Stimulated activated CD8-positive, alpha-beta memory T cell treated with anti-CD3 and anti-CD28 coated beads, Interleukin-2, amount 100 ng/mL, for 1 hour (primary cell): ENCODE measurements at places on chromosomes 1 and 21.

- DNase-seq = no peak
These were observed 267.9 kb downstream of the HHAT start for GRCh38 chr1:210596641-210597040.

- no peak for DNase-seq
These were observed 21.0 kb downstream of the EXO1 start for GRCh38 chr1:241869022-241869421.

DNA sequence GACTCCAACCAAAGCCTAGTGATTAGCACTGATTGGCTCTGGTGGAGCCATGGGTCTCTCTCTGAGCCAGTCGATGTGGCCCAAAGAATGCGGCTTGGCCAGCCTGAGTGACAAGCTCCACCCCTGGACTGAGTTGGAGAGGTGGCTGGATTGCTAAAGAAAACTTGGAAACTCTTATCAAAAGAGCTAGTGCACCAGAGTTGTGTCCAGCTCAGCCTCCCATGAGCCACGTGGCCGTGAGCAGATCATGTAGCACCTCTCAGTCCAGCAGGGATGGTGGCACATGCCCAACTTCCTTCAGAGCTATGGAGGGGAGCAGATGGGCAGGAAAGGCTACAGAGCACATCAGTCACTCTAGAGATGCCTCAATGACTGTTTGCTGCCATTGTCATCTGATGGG, 142.8 kb upstream of the VAMP3 start:
- DNase-seq = no peak

- DNase-seq = no peak
These were observed 488.0 kb downstream of the LMO4 start for GRCh38 chr1:87816646-87817045.

- DNase-seq = no peak
These were observed 65.7 kb downstream of the LRRC8C start for GRCh38 chr1:89698624-89699023.

- no peak for DNase-seq
These were observed 167.1 kb downstream of the ZBTB18 start for GRCh38 chr1:244218220-244218619.

DNA sequence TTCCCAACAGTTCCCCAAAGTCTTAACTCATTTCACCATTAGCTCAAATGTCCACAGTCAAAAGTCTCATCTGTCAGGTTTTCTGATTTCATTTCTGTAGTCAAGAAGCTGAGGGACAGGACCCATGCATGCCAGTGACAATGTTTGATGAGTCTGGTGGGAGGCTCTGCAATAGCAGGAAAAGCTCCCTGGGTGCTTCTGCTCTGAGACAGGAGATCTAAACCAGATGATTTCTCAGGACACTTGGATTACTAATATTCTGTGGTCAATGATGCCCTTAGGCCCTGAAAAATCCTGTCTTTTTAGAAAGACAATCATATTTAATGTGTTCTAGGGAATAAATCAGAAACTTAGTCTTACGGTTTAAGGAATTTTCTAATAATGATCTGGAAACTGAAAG, 56.4 kb downstream of the PCBP3 start:
- DNase-seq = no peak

GRCh38 chr1:160375788-160376524, 9.1 kb downstream of the NHLH1 start:
- DNase-seq = no peak

- DNase-seq = no peak
These were observed 90.9 kb upstream of the DIRAS3 start for GRCh38 chr1:68141071-68142021.

DNA sequence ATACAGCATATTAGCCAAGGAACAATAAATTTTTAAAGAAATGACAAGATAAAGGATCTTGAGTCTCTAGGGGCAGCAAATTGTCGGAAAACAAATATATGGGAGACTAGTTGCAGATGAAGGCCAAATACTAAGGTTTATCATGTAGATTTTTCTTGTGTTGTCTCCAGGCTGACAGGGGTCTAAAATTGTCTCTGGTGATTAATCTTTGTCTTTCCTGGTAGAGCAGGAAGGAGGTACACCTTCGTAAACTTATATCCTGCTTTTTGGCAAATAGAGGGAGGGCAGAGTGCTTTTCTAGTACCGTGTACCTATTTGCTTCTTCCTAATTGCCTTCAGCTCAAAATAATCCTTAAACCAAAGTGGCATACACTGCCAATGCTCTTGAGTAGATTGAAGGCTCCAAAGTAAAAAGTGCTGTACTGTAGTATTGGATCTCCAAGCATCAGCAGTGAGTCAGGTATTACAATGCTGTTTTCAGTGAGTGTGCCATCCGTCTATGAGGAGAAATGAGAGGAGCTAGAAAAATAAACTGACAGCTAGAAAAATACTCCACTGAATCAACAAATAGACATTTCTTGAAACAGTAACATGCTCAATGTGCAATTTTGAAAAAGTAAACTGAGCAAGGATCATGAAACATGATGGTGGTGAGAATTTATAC, 1.8 kb upstream of the LEPR start:
- DNase-seq = no peak

- no peak for DNase-seq
These were observed 181.4 kb upstream of the KIAA0040 start for GRCh38 chr1:175373786-175374623.

DNA sequence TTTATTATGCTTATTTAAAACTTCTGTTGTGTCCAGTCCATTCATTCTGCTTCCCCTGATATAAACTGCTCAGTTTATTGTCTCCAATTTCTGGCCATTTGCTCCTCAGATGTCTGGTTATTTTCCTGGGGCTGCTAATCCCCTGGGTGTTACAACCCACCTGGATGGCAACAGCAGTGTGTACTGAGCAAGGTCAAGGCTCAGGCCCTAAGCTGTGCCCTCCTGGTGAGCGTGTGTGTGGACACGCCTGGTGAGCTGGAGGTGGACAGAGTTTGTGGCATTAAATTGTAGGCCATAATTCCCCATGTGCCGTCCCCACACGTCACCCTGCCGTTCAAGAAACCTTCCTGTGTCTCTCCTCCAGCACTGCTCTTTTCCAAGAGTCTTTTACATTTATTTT, 18.1 kb upstream of the KIF1B start:
- no peak for DNase-seq

- DNase-seq = no peak
These were observed 106.4 kb downstream of the RHOU start for GRCh38 chr1:228841632-228842031.

- DNase-seq = no peak
These were observed 6.6 kb upstream of the MIIP start for GRCh38 chr1:12012560-12013316.

- no peak for DNase-seq
These were observed 56.1 kb upstream of the SH3GLB1 start for GRCh38 chr1:86648255-86648654.

DNA sequence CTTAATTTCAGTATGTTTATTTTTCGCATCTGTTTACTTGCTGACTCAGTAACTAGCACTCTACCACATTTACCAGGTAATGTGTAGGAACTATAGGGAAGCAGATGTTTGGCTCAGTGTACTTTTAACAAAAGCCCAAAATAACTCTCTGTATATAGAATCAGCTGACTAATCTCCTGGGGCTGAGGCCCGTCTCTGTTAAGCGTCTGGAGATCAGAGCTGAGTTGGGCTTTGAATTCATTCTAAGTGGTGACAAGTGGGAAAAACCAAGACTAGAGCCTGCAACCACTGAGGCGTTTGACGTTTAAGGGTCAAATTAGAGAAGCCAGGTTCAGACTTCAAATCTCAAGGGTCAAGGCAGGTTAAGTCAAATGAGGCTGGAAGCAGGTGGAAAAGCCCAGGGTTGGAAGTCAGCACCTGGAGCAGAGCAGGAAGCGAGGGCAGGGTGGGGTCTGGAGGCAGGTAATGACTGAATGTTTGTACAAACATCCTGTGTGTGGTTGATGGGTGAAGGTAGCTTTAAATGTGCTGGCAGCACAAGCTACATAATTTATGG, 56.8 kb upstream of the LYST start:
- DNase-seq = no peak

- DNase-seq = no peak
These were observed 71.5 kb upstream of the BCL10 start for GRCh38 chr1:85347908-85348307.

DNA sequence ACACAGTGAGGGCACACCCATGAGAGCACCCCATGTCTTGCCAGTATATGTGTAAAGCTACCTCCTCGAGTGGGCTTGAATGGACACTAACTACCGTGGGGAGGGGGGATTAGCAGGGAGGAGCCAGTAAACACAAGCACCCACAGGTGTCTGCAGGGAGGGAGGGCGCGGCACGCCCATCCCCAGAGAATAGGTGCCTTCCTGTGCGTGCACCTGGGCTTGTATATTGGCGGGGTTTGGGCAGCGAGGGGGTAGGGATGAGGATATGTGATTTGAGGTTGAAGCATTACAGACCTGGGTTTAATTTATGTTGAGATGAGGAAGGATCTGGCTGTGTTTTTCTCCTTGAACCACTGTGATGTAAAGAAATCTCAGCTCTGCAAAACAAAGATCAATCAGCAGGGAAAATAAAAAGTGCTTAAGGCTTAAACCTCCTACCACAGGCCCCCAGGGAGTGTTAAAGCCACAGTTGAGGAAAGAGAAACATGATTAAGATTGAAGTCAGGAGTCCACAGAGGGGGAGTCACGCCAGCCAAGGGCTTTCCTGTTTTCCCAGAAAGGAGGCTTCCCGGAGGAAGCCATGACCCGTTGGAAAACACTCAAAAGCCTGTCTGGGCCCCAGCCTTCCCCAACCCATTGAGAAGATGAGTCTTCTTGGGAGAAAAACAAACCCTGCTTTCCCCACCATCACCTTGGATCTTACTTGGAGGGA, 80.0 kb downstream of the CAMK2N1 start:
- DNase-seq = no peak

DNA sequence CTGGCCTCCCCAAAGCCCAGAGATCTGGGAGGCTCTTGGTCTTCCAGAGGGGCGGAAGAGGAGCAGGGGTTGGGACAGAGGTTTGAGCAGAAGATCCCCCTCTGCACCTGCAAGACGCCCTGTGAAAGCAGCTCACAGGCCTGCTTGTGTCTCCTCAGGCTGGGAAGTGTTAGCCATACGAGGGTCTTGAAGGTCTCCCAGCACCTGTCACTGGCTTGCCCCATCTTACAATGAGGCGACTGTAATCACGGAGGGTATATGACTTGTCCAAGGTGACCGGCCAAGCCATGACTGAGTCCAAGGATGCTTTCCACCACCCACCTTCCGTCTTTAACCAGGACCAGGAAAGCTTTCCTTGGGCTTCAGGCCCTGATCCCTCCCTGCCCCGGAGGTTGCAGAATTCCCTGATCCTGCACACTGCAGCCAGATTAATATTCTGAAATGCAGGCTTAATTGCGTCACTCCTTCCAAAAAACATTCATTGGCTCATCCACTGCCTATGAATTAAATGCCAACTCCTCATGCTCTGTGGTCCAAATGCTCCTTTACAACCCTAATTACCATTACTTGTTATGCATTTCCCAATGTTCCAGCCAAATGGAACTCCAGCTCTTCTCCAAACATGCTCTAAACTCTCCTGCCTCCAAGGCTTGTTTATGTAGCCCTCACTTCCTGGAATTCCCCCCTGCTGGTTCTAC, 64.0 kb downstream of the DDX20 start:
- DNase-seq = no peak
